Progenitor cell of endocrine pancreas (in vitro differentiated cells): ENCODE measurements at places on chromosomes 13 and 19. TPM values are rescaled to one million over a fixed set of nuclear protein-coding genes. Genes with fewer than 3 reads are reported as not detected.

GRCh38 chr19:3047496-3048189, 14.7 kb downstream of the TLE5 start:
- peaks cover 12% of the 10 kb centered on the region for H3K4me1 ChIP-seq
- DNase-seq: peak; percentile 56
- H3K36me3 ChIP-seq: no peaks in the 10 kb centered on the region
- H3K27me3 ChIP-seq: no peaks in the 10 kb centered on the region
- peak overlapping the region; percentile 70 for H3K4me3 ChIP-seq

MBNL2 gene
- 51.3 and 51.4 TPM in 2 replicates for total RNA-seq

PRR22 gene
- total RNA-seq: 5.8 and 5.9 TPM in 2 replicates

LILRA2 gene
- total RNA-seq: not detected in 2 replicates

ZNF506 gene
- 18.6 and 22.0 TPM in 2 replicates for total RNA-seq
